MM.1S (cell line): ENCODE measurements at places on chromosomes 4 and X.

- no peak for DNase-seq
Observed at GRCh38 chrX:114964374-114964773, 53.0 kb downstream of the IL13RA2 start.

GRCh38 chr4:173998471-173999144, 284.9 kb downstream of the FBXO8 start:
- DNase-seq, result no peak

GRCh38 chr4:141757287-141757686, 120.9 kb downstream of the IL15 start:
- DNase-seq, result no peak

DNA sequence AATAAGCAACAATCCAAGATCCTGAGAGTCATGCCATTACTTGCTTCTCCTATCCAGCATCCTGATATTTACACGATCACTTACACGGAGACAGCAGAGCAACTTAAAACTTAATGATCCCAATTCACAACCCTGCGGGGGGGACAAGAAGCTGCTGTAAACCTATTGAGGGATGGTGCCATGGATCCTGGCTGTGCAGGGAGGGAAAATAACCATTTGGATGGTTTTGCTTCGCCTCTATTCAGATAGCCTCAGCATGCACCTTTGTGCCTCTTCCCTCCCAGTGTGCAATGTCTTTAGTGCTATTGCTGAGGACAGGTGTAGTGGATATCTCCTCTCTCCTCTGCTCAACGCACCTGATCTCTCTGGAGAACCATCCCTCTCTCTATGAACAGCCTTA, 89.7 kb upstream of the PPARGC1A start:
- no peak for DNase-seq

- DNase-seq, result no peak
Observed at GRCh38 chrX:10483191-10483831, 137.1 kb downstream of the MID1 start.

DNA sequence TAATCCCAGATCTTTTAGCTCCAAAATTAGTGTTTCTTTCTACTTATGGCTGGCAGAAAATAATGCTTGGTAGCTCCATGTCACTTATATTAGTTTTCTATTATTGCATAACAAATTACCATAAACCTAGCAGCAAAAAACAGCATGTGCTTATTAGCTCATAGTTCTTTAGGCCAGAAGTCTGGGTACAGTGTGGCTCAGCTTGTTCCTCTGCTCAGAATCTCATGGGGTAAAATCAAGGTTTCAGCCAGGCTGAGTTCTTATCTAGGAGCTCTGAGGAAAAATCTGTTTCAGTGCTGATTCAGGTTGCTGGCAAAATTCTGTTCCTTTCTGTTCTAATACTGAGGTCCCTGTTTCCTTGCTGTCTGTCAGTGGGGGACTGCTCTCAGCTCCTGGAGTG, 101.1 kb downstream of the CT47B1 start:
- no peak for DNase-seq

DNA sequence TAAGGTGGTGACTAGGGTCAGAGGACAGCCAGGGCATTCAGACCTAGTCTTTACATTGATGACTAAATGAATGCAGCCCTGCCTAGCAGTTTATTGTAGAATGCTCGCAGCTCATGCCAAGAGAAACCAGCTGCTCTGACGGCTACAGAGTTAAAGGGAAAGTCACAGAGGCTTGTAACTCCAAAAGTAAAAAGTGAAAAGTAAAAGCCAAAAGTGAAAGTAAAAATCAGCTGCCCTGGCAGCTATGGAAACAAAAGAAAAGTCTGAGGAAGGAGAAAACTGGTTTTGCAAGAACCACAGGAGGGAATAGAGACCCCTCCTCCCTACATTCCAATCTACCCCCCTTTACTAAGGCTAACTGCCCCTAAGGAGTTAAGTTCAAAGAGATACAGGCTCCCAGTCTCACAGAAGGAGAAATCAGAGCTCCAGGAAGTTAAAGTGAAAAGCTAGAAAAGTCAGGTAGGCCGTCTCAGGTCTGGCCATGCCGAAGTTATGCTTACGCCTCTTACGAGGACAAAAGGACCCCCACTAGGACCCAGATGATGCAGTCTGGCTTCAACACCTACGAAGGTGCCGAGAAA, 6.0 kb downstream of the GAGE10 start:
- no peak for DNase-seq

DNA sequence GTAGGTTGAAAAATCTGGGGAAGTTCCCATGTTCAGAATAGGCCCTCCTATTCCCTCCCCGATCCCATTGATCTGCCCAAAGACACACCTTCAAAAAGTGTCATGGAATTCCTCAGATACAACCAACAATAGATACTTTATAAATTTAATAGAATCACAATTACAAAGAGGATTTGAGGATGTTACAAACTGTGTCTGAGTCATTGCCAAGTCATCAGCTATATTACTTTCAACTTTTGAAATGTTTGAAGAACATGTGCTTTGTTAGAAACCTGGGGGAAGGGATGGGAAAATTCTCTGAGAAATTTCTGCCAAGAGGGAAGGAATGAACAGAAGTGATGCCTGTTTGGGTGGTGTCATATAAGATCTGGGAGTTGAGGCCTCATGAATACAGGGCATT, 46.7 kb downstream of the KCNIP4 start:
- DNase-seq, result no peak

DNA sequence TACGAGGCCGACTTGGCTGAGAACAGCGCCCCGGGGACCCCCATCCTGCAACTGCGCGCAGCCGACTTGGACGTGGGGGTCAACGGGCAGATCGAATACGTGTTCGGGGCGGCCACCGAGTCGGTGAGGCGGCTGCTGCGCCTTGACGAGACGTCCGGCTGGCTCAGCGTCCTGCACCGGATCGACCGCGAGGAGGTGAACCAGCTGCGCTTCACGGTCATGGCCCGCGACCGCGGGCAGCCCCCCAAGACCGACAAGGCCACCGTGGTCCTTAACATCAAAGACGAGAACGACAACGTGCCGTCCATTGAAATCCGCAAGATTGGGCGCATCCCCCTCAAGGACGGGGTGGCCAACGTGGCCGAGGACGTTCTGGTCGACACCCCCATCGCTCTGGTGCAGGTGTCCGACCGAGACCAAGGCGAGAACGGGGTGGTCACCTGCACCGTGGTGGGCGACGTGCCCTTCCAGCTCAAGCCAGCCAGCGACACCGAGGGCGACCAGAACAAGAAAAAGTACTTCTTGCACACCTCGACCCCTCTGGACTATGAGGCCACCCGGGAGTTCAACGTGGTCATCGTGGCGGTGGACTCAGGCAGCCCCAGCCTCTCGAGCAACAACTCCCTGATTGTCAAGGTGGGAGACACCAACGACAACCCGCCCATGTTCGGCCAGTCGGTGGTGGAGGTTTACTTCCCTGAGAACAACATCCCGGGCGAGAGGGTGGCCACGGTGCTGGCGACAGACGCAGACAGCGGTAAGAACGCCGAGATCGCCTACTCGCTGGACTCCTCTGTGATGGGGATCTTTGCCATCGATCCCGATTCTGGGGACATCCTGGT, 2.4 kb downstream of the PCDH7 start:
- DNase-seq, result no peak

DNA sequence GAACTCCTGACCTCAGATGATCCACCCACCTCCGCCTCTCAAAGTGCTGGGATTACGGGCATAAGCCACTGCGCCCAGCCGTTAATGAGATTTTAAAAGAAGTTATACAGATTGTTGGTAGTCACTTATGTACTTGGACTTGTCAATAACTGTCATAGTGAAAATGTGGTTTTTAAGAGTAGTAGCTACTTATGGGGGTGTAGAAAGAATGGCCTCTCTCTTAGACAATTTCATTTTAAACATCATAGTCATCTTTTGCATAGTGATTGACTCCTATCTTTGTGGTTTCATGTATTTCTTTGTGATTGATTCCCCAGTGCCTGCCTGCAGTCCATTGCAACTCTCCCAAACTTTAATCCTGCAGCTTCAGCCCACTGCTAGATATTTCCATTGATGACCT, 17.4 kb downstream of the FAM199X start:
- no peak for DNase-seq

GRCh38 chrX:2898846-2899512, 30.2 kb downstream of the ARSD start:
- DNase-seq, result no peak
